ENCODE measurements at places on chromosomes 11 and 22.

DNA sequence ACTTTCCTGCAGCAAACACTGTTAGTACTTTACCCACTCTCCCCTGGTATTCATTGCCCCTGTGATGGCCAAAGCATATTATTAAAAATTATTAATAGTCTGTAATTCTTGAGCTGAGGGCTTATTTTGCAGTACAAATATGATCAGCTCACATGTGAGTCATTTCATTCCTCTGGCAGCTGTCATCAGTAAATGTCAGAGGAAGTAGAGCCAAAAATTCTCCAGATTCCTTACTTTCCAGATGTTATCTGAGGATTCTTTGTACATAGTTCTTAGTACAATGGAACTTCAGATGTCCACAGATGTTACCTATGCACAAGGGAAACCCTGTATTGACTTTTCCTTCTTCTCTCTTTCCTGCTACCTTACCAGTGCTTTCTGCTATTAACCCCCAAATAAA is 12.5 kb downstream of the OR5B3 start:
- DNase-seq, result no peak

DNA sequence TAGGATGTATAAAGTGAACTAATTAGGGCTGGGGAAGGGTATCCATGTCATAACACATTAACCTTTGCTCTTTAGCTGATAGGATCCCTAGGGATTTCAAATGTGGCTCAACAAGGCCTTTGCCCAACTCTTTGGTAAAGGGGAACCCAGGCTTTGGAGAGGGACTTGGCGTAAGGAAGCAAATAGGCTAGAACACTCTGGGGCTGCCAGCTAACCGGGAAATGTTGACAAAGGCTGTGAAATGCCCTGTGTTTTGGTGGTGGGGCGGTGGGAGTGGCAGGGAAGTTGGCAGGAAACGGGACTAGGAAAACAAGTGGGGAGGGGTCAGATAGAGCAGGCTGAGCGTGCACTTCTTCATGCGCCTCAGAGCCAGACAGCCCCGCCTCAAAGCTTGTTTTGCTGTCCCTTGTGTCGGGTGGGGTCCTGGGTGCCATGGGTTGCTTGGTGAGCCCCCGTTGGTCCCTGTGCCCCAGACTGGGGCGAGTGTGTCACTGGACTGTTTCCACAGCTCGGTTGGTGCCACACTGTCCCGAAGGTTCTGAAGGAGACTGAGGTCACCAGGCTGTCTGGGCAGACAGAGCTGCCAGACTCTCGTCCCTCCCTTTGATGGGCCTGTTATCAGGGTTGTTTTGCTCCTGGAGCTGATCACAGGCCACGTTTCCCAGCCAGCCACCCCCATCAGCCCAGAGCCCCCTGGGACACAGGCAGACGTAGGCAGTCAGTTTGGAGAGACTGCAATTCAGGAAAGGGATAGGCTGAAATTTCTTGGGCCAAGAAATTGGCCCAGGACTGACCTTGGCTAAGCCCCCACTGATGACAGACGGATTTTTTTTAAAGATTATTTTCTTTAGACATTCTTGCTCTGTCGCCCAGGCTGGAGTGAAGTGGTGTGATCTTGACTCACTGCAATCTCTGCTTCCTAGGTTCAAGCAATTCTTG is 19.6 kb downstream of the KCTD21 start:
- DNase-seq, result no peak

DNA sequence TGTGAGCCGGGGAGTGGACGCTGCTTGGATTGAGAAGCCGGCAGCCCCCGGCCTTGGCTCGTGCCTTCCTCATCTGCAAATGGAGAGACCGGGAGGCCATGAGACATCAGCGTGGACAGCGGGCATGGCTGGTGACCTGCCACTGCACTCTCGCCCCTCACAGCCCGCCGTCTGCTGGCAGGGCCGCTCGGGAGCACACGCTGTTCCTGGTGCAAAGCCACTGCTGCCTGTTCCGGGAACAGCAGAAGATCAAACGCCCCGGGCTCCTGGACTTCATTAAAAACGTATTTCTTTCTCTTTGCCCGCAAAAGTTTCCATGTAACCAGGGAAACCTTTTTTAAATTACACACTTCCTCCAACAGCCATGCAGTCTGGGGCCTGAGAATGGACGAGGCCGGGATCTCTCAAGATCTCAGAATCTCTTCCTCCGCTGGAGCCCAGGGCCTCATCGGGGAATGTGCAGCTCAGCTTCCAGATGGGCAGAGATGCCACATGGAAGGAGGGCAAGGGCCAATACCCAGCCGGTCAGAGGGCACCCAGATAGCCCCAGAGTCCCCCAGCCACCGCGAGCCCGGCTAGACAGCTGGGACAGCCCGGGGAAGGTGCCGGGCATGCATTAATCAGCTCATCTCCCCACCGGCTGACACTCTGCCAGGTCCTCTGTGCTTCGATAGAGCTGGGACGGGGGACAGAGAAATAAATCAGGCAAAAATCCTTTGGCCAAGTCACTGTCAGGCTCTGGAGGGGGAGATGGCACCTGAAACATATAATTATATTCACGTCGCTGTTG is 62.8 kb upstream of the PRR5 start:
- DNase-seq, result no peak

GRCh38 chr11:74839971-74840370 is 91.3 kb downstream of the RNF169 start:
- DNase-seq, result no peak

DNA sequence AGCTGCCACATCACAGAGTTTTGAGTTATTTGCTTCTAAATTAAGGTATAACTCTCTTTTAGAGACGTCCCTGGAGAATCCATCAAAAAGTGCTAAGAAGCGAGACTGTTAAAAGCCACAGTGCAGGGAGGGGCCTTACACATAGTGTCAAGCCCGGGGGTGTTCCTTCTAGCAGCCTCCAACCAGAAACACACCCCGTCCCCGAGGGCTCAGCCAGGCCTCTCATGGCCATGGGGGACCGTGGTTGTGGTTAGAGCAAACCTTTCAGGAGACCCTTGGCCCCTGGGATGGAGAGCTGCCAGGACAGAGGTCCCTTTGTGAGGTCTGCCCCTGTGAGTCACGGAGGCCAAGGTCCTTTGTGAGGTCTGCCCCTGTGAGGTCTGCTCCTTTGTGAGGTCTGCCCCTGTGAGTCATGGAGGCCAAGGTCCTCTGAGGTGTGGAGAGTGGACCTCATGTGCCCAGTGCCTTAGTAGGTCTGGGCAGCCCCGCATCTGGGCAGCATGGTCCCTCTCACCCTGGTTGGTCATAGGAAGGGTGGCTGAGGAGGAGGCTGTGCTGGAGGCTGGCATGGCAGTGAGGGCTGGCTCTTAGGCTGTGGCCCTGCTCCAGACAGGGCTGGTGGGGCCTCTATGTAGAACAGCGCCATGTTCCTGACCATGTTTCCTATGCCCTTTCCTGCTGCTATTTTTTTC is 5.4 kb downstream of the GNAZ start:
- DNase-seq, result no peak

DNA sequence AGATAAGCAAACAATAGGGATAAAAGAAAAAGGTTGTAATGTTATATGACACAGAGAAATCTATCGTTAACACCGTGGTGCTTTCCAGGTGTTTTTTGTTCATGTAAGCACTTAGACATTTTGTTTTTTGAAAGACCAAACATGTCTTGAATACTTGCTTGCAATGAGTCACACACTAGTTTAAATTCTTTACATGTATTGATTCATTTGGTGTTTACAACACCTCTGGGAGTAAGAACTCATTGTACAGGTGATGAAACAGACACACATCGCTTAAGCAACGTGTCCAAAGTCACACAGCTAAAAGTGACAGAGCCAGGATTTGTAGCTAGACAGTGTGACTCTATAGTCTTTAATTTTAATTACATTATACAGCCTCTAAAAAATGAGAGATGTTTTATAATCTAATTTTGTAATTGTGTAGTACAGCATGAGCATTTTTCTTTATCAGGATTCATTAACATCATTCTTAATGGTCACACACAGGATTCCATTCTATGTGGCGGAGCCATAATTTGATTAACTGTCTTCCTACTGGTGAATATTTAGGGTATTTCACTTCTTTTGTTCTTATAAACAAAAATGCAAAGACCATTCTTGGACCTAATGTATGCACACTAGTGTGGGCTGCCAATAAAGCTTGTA is 148.8 kb downstream of the DBX1 start:
- no peak for DNase-seq

DNA sequence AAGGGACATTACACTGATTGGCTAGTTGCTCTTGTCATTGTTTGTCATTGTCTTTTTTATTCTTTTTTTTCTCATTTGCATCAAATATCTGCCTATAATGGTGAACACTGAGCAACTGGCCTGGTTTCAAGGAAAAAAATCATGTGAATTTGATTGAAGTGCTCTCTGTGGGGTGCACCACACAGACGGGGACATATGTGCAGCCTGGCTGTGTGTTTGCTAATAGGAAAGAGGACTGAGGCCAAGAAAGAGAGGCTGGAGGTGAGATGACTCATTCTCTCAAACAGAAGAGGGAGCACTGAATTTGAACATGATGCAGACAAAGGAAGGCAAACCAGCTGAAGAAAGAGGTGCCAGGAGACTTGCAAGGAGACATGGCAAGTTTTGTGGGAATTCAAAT is 684.9 kb upstream of the CCDC90B start:
- DNase-seq, result no peak

GRCh38 chr22:17698948-17699347 is 60.4 kb downstream of the BCL2L13 start:
- no peak for DNase-seq

- DNase-seq, result no peak
Measured at GRCh38 chr11:32580967-32581366, 2.7 kb upstream of the EIF3M start.

DNA sequence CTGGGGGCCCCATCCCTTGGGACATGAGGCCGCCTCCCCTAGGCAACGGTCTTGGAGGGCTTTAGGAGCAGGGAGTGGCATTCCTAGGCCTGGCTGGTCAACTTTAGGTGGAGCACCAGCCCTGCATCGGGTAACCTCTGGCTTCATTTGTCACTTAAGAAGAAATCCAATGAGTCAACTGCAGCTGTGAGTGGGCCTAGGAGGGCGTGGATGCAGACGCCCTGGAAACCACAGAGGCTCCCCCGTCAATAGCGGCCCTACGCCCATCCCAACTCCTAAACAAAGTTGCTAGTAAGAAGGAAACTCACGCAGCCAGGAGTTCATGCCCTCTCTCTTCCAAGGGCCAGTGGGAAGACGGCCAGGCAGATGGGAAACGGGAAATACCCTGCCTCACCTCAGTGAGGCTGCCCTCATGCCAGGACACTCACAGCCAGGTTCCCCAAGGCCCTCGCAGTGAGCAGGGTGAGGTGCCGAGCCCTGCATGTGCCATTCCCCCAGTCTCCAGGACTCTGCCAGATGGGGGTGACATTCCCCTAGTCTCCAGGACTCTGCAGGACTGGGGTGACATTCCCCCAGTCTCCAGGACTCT is 20.8 kb downstream of the BID start:
- no peak for DNase-seq
